ENCODE measurements at places on chromosomes 13 and 19.

GRCh38 chr19:34173193-34173956, 1.1 kb downstream of the LSM14A start:
- peak; percentile 84 for DNase-seq

DNA sequence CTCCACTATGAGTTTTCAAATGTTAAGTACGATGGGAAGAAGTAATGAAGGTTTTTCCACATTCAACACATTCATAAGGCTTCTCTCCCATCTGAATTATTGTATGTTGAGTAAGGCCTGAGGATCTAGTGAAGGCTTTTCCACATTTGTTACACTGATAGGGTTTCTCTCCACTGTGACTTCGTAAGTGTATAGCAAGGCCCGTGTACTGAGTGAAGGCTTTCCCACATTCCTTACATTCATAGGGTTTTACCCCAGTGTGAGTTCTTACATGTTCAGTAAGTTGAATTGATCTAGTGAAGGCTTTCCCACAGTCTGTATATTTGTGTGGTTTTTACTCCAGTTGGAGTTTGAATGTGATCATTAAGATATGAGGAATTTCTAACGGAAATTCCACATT, 44.4 kb downstream of the ZNF846 start:
- DNase-seq = no peak

DNA sequence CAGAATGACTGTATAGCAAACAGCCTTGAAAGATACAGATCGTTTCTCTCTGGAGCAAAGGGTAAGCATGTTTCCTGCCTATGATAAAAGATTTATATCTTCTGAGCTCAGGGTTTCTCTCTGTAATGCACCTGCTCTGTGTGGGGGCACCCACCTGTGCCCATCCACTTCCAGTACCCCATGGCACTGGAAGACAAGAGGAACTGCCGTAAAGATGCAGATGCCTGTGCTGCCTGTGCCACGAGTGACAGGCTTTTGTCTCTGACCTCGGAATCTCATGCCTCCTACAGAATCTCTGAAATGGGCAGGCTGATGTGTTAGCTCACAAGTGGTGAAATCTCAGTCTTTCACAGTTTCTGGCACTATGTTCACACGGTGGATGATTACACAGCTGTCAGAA, 50.3 kb upstream of the ATP11A start:
- DNase-seq = no peak

GRCh38 chr13:33537026-33537425, 251.5 kb upstream of the STARD13 start:
- no peak for DNase-seq

GRCh38 chr19:18063463-18063862, 23.3 kb downstream of the IL12RB1 start:
- no peak for DNase-seq

DNA sequence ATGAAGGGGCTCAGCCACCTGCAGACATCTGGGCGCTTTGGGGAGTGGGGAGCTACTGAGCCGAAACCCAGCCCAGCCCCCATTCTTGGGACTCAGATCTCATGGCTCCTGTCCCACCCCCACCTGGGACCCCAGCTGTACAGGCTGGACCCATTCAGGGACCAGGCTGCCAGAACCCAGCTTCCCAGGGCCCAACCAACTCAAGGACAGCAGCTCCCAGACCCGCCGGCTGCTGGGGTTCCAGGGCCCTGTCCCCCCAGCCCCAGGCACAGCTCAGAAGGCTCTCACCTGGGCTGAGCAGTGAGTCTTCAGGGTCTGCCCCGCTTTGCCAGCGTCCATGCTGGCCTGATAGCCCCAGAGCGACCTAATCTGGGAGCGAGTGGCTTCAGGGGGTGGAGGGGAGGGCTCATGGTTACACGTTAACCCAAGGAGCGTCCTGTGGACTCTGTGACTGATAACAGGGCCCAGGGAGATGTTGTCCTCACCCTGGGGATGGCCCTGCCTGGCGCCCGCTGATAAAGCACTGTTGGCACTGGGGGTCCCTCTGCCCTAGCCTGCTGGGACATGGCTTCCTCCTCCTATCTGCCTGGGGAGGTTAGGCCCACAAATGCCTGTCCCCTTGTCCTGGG, at the start of gene TMEM86B:
TSS of gene TMEM86B (minus strand) at position 361 of the 629 bp plus-strand sequence. CDS start at position 339, 22 bp downstream.
- DNase-seq = peak; percentile 77

- no peak for DNase-seq
Observed at GRCh38 chr13:46596466-46596865, 43.5 kb downstream of the LRCH1 start.

DNA sequence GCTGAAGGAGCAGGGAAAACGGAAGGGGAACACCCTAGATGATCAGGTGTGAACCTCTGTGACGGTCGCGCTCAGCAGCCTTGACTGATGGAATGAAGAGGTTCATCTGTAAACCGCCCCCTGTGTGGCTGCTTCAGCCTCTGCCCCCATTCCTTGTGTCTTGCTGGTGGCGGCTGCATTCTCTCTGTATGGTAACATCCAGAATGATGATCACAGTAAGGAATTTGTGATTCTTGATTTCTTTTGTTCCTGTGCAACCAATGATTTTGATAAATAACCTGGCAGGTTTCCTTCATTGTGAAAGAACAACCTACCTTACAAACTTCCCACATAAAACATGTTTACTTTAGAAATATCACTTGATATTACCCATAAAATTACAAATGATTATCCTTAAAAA, 118.7 kb upstream of the MCF2L start:
- DNase-seq = no peak

DNA sequence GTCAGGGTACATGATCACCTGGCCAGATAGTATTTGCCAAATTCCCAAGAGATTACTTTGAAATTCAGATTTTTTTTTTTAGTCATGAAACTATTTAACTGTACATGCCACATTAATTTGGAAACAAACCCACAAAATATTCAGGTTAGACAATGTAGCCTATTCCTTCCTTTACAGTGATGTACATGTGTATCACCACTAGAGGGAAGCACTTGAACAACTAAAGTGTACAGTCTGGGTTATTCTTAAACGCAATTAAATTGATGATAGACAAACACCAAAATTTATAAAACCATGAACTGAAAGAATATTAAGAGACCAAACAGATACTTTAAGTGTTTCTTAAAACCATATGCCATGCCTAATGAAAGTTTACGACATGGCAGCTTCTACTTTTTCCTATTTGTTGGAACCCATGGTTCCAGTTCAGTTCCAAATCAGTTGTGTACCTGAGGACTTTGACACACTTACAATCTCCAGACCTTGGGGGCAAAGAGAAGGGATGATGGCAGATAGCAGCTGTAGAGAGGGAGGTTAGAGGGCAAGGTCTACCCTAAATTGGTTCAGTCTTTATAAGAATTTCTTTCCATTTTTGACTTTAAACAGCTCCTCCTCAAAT, 52.8 kb downstream of the TNFSF13B start:
- DNase-seq = no peak

Measured in Peyer's patch (tissue), 4 donors.